Hypothalamus (tissue), 51 donors: ENCODE measurements at places on chromosomes 16 and 17.

DNA sequence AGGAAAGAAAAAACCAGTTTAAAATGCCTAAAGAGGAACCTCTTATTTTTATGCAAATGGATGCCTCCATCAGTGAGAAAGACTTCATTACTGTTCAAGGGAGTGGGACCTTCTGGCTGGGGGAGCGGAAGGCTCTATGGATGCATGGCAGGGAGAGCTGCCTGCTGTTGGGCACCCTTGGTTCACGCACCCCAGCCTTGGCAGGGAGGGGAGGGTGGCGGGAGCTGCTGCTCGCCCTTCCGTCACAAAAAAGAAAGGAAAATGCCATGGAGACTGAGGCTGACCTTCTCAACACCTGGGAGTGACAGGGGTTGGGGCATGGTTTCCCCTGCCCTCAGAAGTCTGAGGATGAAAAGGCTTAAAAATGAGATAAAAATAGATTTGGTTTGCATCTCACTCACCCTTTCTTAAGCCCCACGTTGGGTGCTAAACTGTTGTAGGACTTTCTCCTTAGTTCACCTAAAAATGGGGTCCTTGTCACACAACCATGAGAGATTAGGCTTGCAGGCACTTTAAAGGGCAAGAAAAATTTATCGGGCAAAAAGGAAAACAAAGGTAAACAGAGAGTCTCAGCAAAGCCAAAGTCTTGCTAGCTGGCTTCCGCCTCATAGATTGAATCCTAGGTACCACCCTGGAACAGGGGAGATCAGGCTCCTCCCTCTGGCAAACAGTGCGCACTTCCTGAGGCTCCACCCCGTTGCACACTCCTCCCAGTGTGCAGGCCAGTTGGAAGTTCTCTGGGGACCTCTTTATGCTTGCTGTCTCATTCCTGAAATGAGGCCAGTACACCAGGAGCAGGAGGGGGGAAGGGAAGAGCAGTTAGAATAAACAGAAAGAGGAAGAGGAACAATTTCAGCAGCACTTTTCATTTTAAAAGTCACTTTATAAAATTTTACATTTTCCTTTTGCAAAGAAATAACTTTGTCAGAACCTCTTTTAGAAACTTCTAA lies 31.6 kb downstream of the PHKB start:
- peak; percentile 23 for DNase-seq

DNA sequence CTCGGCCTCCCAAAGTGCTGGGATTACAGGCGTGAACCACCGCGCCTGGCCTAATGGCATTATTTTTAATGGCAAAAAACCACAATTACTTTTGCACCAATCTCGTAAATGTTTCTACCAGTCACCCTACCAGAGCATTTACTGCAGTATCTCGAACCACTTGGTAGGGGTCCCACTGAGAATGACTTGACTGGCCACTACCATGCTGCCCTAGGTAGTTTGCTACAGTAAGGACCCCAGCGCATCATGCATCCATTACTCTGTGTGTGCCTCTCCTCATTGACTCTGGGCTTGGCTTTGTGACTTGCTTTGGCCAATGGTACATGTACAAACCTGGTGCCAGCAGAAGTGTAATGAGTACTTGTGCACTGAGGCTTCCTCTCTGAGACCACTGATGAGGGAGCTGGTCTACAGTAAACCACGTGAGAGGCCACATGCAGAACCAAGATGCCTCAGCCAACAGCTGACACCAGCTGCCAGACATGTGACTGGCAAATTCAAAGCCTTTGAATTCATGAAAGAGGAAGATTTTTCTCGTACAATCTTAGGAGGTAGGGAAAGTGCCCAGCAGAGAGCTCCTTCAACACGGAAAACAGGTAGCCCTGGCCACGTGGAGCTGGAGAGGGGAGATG lies 421.7 kb upstream of the C16orf82 start:
- DNase-seq, result no peak

GRCh38 chr17:67619555-67619954 lies 98.2 kb upstream of the NOL11 start:
- DNase-seq, result no peak

DNA sequence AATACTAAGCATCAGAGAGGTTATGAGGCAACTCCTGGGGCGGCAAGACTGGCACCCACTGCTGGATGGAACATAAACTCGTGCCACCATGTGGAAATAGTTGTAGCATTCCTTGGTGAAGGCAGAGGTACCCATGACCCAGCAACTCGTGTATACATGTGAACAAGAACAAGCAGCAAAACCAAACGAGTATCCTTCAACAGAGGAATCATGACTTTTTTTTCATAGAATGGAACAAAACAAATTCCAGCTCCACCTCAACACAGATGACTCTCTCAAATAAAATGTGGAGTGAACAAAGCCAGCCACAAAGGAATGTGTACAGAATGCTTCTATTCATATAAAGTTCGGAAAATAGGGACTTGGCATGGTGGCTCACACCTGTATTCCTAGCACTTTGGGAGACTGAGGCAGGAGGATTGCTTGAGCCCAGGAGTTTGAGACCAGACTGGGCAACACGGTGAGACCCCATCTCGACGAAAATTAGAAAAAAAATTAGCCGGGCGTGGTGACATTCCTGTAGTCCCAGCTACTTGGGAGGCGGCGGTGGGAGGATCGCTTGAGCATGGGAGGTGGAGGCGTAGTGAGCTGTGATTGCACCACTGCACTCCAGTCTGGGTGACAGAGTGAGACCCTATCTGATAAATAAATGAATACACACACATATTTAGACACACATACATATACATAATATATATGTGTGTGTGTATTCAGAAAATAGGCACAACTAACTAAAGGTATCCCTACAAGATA lies 35.3 kb downstream of the B9D1 start:
- no peak for DNase-seq

DNA sequence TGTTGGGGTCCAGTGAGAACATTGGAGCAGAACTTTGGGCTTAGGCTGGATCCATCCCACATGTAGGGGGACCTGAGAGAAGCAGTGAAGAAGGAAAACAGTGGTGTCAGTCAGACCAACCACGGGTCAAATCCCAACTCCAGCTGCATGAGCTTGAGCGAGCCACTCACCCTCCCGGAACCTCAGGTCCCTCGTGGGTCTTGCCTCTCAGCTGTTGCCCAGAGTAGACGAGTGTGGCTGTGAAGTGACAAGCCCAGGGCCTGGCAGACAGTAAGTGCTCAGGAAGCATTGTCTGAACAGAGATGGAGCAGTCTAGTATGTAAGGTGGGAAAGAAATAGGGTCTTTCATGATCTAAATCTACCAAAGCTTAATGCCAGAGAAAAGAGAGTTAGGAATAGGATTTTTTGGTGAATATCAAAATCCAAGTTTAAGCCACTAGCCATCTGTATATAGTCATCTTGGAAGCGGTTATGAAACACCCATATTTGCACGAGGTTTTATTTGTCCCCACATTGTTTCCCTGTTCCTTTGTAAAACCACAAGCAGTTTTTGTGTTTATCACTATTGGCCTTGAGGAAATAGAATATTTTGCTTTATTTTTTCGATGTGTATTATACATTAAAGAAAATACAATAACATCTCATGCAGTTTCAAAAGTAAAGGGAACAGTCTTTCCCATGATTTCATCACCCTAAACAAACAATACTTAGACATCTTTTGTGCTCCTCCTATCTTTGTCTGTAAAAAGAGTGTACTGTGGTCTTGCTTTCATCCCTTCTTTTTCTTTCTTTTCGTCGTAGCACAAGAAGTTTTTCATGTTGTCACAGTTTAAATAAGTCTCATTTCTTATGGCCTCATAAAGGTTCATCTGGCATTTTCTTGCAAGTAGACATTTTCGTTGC lies 112.0 kb downstream of the CLEC16A start:
- no peak for DNase-seq

DNA sequence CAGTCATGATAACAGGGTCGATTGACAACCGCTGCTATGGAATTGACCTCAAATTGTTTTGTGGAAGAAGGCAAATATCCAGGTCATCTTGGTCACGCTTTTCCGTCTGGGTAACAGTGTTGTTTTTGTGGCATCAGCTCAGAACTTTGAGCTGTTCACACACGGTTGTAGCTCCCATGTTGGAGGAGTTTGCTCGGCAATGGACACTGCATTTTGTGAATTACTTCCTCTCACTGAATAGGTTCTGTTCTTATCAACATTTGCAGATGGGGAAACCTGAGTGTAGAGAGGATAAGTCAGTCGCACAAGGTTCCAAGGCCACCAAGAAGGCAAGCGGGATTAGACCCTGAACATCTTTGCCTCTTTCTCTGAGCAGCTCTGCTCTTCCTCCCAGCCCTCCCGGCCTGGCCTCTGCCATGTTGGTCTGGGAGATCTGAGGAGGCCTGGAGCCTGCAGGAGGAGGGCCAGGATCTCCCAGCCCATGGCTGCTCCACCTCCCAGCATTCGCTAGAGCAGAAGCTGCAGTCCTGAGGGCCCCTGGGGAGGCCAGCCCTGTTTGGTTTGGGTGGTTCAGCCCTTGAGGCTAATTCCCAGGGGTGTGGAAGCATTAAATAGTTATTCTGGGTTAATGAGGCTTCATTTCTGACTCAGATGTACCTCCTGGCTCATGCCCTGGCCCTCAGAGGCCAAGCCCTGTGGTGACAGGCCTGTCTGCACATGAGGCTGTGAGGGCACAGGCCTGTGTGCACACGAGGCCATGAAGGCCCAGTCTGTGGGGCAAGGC lies 154.1 kb upstream of the PLCG2 start:
- DNase-seq, result no peak

DNA sequence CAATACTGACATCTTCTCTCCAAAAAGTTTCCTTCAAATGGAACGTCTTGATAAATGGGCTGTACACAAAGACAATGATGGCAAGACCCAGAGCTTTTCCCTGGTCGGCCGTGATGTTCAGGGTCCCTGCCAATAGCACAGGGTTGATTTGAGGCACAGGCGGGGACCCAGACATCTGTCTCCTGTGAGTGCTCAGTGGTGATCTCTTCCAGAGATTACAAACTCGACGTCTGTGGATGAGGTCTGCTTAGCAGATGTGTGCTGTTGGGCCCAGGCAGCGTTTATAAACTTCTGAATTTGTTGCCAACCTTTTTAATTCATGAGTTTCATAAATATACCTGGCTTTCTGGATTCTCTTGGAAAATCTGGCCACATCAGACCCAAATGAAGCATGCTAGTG lies 14.9 kb downstream of the CPPED1 start:
- DNase-seq, result no peak

- DNase-seq, result no peak
Observed at GRCh38 chr17:78255029-78255656, 23.7 kb downstream of the TMEM235 start.

DNA sequence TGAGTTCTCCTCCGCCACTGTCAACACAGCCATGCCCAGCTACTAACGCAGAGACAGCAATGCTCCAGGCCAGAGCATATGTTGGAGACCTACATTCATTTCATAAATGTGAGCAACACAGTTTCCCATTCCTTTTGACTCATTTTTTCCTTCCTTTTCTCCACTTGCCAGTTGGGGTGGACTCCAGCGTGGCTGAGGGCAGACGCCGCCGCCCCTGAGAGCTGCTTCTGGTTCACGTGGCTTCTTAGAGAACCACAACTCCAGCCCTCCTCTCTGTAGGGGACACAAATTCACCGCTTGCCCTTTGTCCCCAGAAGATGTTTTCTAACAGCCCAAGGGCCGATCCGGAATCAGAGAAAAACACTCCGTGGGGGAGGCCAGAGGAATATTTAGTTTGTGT lies 45.8 kb upstream of the ZCCHC14 start:
- DNase-seq, result no peak

- DNase-seq, result no peak
Observed at GRCh38 chr16:82715160-82715559, 88.4 kb downstream of the CDH13 start.

DNA sequence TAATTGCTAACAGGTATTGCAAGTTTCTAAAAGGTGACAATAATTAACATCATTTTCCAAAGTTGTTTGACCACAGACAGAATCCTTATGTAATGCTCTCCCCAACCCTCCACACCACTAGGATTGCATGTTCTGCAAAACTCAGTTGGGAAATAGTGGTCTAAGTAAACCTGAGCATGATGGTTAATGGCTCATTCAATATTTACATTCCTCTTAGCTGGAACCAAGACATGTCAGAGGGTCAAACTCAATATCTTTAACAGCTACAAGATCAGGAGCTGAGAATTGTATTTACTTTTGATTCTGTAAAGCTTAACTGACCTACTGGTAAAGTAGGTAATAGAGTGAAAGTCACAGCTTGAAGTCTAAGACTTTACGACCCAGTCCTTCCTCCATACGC lies 10.2 kb downstream of the MFSD6L start:
- DNase-seq, result no peak

- DNase-seq, result no peak
Observed at GRCh38 chr17:17075125-17075781, 33.0 kb downstream of the MPRIP start.

GRCh38 chr17:2282297-2282873 lies 21.2 kb downstream of the SMG6 start:
- DNase-seq, result no peak

DNA sequence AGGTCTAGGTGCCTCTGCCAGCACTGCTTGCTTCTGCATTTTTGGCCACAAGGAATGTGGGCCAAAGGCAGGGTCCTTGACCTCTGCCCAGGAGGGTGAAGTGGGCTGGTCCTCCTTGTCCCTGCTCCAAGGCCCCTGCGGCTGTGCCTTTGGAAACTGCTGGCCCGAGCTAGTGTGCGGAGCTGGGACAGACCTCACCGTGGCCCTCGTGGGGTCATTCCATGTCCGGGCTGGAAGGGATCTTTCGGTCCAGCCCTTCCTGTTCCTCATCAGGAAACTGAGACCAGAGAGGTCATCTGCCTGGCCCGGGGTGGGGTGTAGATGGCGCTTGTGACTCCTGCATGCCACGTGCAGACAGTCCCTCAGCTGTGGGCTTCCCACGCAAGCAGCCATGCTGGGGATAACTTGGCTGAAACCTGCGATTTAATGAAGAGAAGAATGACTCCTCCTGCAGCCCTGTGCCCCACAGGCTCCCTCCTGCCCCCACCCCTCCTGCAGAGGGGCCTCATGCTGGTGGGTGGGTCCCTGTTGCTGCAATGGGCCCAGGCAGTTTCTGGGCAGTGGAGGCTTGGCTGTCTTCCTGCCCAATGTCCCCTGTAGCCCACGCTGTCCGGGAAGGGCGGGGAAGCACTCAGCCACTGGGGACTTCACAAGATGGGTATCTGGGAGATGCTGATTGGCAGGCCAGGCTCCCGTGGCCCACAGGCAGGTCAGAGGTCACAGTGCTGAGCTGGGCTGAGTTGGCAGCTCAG lies 245.2 kb downstream of the SEC14L1 start:
- no peak for DNase-seq

GRCh38 chr16:19384656-19385055 lies 33.0 kb upstream of the TMC5 start:
- DNase-seq, result no peak

DNA sequence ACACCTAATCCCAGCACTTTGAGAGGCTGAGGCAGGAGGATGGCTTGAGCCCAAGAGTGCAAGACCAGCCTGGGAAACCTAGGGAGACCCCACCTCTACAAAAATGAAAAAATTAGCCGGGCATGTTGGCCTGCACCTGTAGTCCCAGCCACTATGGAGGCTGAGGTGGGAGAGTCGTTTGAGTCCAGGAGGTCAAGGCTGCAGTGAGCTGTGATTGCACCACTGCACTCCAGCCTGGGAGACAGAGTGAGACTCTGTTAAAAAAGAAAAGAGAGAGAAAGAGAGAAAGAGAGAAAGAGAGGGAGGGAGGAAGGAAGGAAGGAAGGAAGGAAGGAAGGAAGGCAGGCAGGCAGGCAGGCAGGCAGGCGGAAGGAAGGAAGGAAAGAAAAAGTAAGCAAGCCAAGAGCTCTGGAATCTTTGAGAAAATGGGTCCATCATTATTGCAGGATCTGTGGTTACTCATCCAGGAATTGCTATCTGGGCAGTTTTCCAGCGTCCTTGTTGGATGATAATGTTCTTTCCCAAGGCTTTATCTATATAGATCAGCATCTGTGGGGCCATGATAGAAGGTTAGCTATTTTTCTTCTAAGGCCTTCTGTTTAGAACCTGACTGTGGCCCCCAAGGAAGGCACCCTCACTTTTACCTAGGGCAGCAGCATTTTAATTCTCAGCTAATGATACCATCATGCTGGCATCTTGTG lies 533.2 kb upstream of the CDH5 start:
- DNase-seq, result no peak
